Stimulated activated CD4-positive, alpha-beta T cell treated with anti-CD3 and anti-CD28 coated beads, Interleukin-15, amount 100 ng/mL, for 1 hour (primary cell): ENCODE measurements at places on chromosomes 2 and 18.

GRCh38 chr2:43444989-43445645 lies 150.7 kb downstream of the THADA start:
- DNase-seq: no peak

DNA sequence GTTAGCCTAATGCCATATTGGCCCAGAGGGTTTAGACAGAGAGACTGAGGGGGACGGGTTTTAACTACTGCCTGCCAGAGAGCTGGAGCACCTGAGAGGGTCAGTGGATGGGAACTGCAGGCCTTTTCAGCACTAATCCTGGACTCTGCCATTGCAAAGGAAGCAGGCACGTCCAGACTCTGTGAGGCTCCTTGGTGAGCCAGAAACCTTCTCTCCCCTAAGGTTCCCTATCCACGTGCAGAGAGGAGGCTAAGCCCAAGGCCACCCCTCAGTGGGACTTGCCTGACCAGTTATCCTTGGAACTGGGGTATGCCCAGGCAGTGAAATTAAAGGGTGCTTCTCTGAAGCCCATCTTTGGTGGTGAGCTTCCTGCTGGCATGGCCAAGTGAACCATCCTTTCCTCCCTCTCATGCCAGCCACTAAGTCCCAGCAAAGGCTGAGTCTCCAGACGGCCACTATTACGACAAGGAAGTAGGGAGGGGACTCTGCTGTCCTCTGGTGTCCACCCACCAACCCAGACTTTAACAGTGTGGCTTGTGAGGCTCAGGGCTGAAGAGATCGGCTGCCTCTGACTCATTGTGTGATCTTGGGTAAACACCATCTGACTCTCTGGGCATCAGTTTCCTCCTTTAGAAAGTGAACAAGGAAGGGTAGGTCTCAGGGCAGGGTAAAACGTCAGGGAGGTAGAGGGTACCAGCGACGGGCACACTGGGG lies 3.9 kb upstream of the MLPH start:
- DNase-seq: no peak

- no peak for DNase-seq
Measured at GRCh38 chr2:69213782-69214181, 173.2 kb downstream of the GFPT1 start.

DNA sequence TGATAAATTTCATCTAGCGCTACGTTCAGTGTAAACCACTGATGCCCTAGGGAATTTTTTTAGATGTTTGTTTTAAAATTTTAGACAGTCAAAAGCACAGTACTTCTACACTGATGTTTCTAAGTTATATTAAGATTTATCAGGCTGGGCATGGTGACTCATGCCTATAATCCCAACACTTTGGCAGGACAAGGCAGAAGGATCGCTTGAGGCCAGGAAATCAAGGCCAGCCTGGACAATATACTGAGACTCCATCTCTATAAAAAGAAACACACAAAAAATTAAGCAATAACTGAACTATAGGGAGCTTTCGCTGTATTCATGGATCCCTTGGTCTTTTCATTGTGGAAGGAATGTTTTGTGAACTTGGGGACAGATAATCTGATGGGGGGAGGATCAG lies 50.6 kb upstream of the MAPRE2 start:
- no peak for DNase-seq

DNA sequence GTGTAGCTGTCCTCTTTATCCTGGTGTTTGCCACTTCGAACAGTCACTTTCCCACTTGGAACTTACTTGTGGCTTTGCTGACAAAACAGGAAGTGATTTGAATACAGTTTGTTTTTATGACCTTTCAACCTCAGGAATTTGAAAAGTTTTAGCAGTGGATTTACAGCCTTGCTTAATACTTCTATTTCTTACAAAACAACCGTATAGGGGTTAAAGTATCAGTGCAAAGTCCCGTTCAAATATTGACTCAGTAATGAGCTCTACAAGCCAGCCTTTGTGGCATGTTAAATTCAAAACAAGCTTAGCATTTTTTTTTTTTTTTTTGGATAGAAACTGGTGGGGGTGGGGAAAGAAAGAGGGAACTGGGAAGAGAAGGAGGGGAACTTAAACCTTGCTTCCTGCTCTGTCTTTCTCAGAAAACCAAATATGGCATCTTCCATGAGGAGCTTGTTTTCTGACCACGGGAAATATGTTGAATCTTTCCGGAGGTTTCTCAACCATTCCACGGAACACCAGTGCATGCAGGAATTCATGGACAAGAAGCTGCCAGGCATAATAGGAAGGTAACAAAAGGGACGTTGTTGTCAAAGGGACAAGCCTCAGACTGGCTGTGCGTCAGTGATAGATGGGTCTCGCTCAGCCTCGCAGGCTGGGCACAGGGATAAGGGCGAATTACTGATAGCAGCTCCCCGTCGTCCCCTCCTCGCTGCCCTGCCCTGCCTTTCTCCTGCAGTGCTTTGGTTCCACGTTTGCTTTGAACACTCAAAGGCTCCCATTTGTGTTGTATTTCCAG lies at the start of gene HNMT:
Gene HNMT, plus strand, starts transcription at position 408 of the 793 bp plus-strand sequence. Its CDS starts 19 bp downstream, at position 427.
- DNase-seq: no peak

GRCh38 chr2:224122542-224122941 lies 83.5 kb upstream of the SERPINE2 start:
- no peak for DNase-seq

- no peak for DNase-seq
Measured at GRCh38 chr2:237581326-237581725, 9.2 kb downstream of the RAB17 start.

GRCh38 chr2:69011611-69012157 lies 1.3 kb upstream of the ANTXR1 start:
- DNase-seq: no peak

DNA sequence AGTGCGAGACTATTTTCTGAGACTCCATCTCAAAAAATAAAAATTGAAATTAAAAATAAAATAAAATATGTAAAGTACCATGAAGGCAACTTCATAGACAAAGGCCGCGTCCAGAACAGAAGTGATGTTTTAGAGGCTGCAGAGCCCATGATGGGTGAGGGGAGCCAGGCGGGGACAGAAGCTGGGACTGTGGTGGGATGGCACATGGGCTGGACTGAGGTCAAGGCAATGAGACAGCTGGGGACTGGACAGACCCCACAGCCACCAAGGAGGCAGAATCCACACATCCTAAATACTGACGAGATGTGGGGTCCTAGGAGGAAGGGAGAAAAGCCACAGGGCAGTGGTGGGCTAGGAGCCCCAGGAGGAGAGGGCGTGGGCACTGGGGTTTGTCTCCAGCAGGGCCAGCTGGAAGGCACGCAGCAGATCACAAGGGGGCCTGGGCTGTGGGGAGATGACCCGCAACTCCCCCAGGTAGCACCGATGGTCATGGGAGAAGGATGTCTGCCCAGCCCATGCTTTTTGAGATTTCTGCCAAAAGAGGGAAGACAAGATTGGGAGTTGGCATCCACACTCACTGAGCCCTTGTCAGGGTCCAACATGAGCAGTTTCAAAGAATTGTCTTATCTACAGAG lies 74.3 kb downstream of the KCNF1 start:
- DNase-seq: no peak

GRCh38 chr2:126739141-126739540 lies 83.2 kb downstream of the GYPC start:
- no peak for DNase-seq

GRCh38 chr2:54429054-54429453 lies 27.1 kb upstream of the SPTBN1 start:
- no peak for DNase-seq

DNA sequence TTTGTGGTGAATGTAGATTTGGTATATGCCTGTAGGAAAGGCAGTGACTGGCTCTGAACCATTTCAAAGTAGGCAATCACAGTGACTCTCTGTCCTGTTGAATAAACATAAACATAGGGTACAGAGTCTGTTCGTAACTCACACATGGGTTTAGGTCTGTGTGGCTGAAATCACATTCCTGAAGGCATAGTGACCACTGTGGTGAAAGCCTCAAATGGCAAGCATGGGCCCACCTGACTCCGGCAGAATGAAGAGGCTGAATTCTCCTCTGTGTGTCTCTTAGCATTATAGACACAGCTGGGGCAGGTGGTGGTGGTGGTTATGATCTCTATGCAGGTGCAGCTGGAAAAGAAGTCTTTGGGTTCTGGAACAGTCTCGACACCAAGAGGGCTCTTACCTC lies 61.2 kb downstream of the ITGA6 start:
- DNase-seq: no peak

DNA sequence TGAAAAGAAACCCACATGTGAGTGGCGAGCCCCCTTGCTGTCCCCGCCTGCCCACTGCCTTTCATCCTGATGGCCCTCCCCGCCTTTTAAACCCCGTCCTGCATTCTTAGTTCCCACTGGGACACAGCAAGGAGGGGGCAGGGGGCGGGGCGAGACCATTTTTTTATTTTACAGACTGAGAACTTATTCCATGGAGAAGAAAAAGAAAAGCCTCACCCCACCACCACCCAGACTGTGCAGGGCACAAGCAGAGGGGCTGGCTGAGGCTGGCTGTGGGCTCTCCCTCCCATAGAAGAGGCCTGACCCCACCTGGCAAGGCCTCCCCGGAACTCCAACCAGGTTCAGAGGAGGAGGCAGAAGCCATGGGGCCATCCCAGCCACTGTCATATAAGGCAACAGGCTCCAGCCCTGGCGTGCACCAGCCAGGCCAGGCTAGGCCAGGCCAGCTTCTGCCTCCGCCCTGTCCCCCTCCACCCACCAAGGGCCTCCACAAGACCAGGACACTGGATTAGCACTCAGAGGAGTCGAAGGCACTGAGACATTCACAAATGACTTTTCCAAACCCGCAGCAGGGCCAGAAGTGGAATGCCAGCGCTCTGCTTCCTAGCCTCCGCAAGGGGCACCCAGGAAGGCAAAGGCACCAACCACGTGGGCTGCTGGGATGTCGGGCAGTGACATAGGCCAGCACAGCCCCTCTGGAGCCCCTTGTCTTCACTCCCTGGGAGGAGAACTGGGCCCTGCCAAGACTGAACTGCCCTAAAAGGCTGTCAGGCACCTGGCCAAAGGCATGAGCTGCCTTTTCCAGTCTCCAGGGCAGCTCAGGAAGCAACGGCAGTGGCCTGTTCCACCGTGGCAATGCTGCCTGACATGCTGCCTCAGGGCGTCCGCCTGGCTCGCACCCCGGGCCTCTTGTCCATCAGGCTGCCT lies 37.5 kb upstream of the SEMA4C start:
- no peak for DNase-seq

- no peak for DNase-seq
Measured at GRCh38 chr18:45330170-45330594, 285.1 kb upstream of the SLC14A2 start.

- DNase-seq: no peak
Measured at GRCh38 chr2:102083393-102083703, 59.2 kb upstream of the IL1R1 start.

GRCh38 chr2:9122367-9122766 lies 84.2 kb upstream of the ASAP2 start:
- no peak for DNase-seq

DNA sequence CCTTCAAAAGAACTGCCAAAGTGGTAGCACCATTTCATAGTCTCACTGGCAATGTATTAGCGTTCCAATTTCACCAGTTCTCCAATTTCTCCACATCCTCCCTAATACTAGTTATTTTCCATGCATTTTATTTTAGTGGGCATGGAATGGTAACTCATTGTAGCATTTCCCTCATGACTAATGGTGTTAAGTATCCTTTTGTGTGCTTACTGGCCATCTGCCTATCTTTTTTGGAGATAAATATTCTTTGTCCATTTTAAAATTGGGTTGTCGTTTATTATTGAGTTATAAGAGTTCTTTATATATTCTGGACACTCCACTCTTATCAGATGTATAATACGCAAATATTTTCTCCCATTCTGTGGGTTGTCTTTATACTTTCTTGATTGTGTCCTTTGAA lies 107.1 kb downstream of the THADA start:
- DNase-seq: no peak

DNA sequence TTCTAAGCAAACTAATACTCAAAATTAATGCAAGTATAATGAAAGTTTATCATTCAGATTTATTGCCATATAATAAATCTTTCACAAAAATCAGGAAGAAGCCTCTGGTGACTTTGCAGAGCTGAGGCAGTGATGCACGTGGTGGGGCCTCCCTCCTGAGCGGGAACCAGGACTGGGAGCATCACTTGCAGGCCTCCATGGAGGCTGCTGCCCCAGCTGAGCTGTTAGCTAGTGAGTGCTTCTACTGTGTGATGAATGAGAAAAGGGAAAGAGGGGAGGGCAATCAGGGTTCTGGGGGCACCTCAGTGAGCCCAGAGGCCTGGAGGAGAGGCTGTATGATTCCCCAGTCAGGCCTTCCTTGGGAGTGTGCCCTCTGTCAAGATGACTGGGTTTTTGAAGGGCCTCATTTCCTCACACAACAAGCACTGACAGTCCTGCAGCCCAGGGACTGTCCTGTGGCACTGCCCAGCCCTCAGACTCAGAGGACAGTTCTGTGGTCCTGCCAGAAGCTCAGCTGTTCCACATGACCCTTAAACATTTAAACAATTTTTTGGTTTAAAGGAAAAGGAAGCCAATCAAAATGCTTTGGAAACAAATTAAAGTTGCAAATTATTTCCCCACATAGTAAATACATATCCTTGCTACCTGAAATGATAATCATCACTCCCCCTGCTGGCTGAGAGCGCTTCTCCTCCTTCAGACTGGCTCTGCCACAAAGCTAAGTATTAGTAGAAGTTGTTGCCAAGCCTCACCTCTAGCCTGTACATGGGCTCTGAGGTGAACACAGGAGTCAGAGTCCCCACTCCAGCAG lies 90.9 kb upstream of the SMAD7 start:
- DNase-seq: no peak

DNA sequence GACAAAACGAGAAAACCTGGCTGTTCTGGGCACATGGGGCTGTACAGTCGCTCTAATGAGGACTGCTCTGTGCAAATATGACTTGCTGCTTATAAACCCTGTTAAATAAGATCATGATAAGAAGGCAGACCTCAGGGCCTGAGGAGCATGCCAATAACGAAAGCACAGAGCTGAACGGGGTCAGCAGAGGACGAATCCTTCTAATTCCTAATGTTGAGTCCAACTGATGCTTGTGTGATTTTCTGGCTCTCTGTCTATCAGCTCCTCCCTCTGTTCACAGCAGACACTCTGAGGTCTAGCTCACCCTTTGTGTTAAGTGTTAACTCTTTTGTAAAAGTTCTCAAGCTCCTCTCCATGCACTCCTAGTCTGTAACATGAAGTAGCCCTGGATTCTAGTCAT lies 167.2 kb upstream of the REV1 start:
- DNase-seq: no peak

GRCh38 chr2:168910330-168910729 lies 9.2 kb downstream of the G6PC2 start:
- DNase-seq: no peak

GRCh38 chr2:23826771-23827170 lies 100.2 kb downstream of the ATAD2B start:
- no peak for DNase-seq

DNA sequence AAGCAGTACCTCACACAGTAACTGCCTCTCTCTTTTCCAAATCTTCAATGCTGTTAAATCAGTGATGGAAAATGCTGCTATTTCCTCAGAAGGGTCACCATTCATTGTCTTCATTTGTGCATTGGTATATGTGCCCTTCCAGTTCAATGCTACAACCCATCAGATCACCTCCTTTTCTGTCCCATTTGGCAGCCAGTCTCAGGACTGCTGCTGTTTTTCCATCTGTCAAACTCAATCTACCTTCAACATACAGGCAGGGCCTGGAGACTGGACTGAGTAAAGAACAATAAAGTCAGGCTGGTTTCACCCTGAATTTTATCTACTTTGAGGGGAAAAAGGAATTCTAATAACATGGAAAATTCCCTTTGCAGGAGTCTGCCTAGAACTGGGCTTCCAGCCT lies 17.9 kb downstream of the ZNF385B start:
- no peak for DNase-seq

- DNase-seq: no peak
Measured at GRCh38 chr2:185833864-185834263, 95.3 kb downstream of the FSIP2 start.

- no peak for DNase-seq
Measured at GRCh38 chr2:792687-793086, 115.5 kb upstream of the TMEM18 start.

- no peak for DNase-seq
Measured at GRCh38 chr2:20421336-20421987, 25.4 kb upstream of the RHOB start.
